Activated CD4-positive, alpha-beta T cell treated with anti-CD3 and anti-CD28 coated beads, Interleukin-2, amount 10 ng/mL, durations not matched to agents 7 days and 5 days (primary cell): ENCODE measurements at places on chromosomes 6 and 20. TPM values are rescaled to one million over a fixed set of nuclear protein-coding genes. Genes with fewer than 3 reads are reported as not detected.

The HSPA1L gene
- 3.5 TPM for total RNA-seq

GRCh38 chr6:170087941-170088581, 202.8 kb downstream of the DLL1 start:
- peaks cover 2% of the 10 kb centered on the region for H3K36me3 ChIP-seq
- H3K27me3 ChIP-seq: no peaks in the 10 kb centered on the region
- peak overlapping the region; percentile 95 for H3K27ac ChIP-seq

DNA sequence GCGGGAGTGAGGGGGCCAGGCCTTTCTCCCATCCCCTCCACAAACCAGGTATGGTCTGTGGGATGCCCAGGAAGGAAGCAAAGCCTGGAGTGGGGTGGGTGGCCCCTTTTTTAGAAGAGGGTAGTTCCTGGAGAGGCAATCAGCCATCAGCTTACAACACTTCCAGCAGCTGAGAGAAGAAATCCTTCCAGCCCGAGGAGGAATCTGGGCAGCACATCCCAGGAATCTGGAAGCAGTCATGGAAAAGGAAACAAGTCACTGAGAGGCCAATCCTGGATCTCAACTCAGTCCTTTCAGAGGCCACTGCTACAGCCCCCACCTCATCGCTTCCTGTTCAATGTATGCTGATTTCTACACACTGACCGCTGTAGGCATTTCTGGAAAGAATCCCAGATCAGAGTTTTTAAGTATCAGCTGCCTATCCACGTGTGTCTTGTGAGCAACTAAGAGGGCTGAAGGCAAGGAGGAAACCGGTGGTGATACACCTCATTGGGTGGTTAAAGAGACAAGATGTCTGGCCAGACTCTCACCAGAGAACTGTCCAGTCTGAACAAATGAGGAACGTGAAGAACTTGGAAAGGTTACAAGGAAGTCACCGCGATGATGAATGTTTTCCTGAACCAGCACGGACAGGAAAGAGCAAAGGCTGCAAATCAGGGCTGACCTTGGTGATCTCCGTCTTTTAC, 92.9 kb upstream of the SHLD1 start:
- H3K4me1 ChIP-seq: peaks cover 23% of the 10 kb centered on the region
- no peak overlapping the region for H3K27ac ChIP-seq
- H3K36me3 ChIP-seq: peaks cover 3% of the 10 kb centered on the region
- no peak for DNase-seq
- no peaks in the 10 kb centered on the region for H3K27me3 ChIP-seq
- no peak overlapping the region for H3K4me3 ChIP-seq

- no peaks in the 10 kb centered on the region for H3K36me3 ChIP-seq
- no peak overlapping the region for H3K4me3 ChIP-seq
- H3K27me3 ChIP-seq: peaks cover 2% of the 10 kb centered on the region
- no peak overlapping the region for H3K27ac ChIP-seq
- H3K4me1 ChIP-seq: no peaks in the 10 kb centered on the region
Observed at GRCh38 chr20:41359541-41360011, 7.0 kb downstream of the EMILIN3 start.

DNA sequence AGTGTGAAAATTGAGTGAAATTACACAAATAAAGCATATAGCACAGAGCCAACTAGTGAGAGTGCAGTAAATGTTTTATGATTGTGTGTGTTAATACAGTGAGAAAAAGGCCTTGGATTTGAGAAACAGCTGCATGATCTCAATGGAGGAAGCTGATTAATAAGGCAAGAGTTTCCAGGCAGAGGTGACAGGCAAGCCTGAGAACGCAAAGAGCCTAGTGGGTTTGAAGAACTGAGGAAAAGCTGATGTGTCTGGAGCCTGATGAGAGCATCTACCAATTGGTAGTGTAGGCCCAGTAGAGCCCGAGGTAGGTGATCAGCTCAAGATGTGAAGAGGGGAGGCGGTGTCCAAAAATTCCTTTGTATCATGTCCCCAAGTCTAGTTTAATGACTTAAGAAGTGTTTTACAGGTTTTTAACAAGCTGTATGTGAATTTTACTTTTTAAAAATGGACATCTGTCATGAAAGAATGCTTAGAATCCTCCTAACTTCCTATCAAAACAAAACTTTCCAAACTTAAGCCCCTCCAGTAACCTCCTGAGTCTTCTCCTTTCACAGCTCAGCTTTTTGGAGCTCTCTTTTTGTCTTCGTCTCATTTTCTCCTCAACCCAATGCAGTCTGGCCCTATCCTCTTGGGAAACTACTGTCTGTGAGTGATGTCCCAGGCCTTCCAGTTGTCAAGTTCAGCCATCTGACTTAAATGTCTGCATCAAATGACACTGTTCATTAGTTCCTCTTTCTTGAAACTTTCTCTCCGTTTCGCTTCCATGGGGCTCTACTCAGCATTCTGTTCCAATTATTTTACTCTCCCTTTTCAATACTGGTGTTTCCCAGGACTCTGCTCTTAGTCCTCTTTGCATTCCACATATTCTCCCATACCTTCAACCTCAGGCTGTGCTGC, 1.2 kb downstream of the CDC40 start:
- H3K4me1 ChIP-seq: peaks cover 20% of the 10 kb centered on the region
- no peak overlapping the region for H3K27ac ChIP-seq
- peaks cover 8% of the 10 kb centered on the region for H3K27me3 ChIP-seq
- no peak overlapping the region for H3K4me3 ChIP-seq
- DNase-seq: peak; percentile 6

DNA sequence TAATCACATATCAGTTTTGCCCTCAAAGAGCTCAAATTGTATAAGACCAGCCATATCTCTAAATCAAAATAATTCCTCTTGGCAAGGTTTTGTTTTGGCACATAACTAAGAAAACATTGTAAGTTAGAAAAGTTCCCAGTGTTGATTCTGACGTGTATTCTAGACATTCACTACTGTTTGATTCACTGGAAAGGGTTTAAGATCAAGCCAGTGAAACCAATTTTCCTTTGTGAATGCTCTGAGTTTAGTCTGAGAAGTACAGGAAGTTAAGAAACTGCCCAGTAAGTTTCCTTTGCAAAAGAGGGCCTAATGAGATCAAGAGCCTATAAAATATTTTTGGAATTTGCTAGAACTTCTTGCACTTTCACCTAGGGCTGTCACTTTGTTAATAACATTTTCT, 143.0 kb downstream of the FNDC1 start:
- no peak overlapping the region for H3K4me3 ChIP-seq
- H3K4me1 ChIP-seq: no peaks in the 10 kb centered on the region
- H3K27me3 ChIP-seq: peaks cover 2% of the 10 kb centered on the region
- no peak for DNase-seq

DNA sequence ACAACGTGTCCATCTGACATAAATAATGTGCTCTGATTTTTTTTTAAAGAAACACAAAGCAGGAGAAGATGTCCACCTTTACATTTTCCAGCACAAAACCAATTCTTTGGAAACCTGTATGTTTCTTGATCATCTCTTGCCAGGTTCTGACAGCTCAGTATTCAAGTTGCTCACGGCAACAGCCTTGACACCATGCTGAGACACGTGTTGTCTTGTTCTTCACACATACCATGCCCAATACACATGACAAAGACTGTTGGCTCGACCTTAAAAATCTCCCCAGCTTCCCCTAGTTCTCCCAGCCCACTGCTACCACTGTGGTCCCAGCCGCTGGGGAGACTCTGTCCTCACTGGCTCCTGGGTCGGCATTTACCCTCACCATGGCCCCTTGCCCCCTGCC, 518.9 kb downstream of the PREX1 start:
- no peaks in the 10 kb centered on the region for H3K36me3 ChIP-seq
- H3K27me3 ChIP-seq: no peaks in the 10 kb centered on the region
- no peak overlapping the region for H3K27ac ChIP-seq

DNA sequence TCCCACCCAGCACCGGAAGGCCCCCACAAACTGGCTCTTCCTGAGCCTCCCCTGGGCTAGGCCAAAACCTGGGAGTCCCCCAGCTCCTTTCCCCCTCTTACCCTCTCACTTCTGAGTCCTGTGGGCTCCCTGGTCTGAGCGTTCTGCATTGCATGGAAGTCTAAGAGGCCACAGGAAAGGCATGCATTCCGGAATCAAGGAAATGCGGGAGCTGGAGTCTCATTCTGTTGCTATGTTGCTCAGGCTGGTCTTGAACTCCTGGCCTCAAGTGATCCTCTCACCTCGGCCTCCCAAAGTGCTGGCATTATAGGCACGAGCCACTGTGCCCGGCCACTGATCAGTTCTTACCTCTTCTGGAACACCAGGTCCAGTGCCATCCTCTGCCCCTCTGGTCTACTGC, 45.9 kb downstream of the UBE2V1 start:
- H3K27me3 ChIP-seq: peaks cover 4% of the 10 kb centered on the region
- H3K4me1 ChIP-seq: peaks cover 5% of the 10 kb centered on the region
- no peak for DNase-seq
- H3K4me3 ChIP-seq: no peak overlapping the region
- H3K36me3 ChIP-seq: no peaks in the 10 kb centered on the region
- no peak overlapping the region for H3K27ac ChIP-seq

GRCh38 chr6:158911746-158912480, 88.1 kb downstream of the RSPH3 start:
- H3K27ac ChIP-seq: peak overlapping the region; percentile 32
- peak; percentile 23 for DNase-seq
- no peaks in the 10 kb centered on the region for H3K36me3 ChIP-seq
